ENCODE measurements at places on chromosomes 2 and 18.

GRCh38 chr18:40812981-40813515 lies 1142.0 kb upstream of the PIK3C3 start:
- no peak for DNase-seq

DNA sequence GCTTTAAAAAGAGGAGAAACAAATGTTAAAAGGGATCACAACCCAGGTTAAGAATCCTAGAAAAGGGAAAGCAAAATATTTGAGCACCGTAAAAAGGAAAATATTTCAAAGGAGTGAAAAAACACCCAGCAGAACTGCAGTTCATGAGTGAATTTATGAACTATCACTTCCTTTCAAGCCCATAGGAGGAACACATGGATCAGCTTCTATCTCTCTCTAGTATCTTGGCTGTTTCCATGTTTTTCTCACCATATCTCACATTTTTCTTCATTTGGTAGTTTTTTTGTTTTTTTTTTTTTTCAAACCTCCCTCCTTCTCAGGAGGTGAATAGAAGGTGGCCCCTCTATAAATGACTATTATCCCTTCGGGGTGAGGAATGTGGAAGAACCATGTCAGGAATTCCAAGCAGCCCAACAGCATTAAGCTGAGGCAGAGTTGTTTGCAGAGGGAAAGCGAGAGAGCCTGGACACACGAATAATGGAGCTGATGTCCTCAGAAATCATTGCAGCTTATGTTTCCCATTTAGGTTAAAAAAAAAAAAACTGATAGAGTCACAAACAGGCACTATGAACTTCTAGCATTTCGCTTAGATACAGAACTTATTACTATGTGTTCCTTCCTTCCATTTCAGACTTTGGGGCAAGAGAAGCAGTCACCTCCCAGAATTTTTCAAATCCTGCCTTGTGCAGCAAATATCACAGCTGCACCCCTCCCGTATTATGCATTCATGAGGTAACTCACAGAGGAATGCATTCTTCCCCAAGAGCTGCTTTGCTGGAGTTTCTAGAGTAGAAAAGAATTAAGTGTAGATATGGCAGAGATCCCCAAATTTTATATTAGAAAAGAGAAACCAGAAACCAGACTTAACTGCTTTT lies 315.6 kb downstream of the IRS1 start:
- DNase-seq: no peak

GRCh38 chr2:217559084-217559483 lies 443.7 kb downstream of the TNS1 start:
- no peak for DNase-seq

- DNase-seq: no peak
Measured at GRCh38 chr2:105822186-105822585, 77.5 kb downstream of the NCK2 start.

DNA sequence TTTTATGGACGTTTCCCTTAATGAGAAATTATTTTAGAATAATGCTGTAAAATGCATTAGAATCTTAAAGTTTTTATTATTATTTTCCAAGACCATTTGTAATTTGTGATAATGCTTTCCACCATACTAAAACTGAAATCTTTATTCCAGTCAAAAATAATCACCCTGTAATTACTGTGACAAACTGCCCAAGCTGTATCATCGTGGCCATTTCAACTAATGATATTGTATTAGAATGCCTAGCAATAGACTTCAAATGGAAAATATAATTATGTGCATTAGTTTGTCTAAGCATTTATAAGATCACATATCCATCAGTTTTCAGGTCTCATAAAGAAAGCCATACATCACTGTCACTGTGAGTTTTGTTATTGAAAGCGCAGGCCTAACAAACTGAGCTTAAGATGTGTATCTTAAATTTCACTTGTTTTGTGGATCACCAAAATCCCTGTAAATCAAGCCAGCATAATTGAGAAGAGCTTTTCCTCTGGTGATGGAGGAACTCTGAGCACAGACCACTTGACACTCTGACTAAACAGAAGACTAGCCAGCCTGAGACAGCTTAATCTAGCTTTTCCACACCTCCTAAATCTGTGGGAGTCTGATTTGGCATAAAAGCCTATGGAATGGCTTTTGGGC lies 1312.2 kb upstream of the ACVR2A start:
- no peak for DNase-seq

DNA sequence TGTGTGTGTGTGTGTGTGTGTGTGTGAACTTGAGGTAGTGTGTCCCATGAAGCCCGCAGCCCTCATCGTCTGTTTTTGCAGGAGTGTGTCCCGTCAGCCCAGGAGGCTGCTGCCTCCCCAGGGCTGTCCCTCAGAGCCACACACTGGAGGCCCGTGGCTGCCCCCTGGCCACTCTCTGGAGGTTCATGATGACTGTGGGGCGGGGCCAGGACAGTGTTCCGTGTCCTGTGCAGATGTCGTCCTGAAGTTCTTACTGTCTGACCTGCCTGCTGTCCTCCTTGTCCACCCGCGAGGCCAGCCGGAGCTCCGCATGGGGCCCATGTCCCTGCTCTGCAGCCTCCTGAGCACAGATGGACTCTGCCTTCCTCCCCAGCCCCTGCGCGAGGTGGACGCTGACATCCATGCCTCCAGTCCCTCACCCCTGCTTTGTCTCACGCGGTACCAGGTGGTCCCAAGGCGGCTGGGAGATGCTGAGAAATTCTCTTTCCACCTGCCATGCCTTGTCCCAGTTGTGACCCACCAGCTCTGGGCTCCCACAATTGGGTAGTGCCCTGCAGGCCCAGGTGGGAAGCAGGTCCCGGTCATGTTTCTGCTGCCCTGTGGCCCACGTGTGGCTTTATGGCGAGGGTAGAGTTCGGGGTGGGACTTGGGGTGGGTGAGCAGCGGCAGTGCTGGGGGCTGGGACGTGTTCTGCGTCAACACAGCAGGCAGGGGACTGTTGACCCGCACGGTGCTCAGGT lies 92.8 kb downstream of the NFATC1 start:
- no peak for DNase-seq

DNA sequence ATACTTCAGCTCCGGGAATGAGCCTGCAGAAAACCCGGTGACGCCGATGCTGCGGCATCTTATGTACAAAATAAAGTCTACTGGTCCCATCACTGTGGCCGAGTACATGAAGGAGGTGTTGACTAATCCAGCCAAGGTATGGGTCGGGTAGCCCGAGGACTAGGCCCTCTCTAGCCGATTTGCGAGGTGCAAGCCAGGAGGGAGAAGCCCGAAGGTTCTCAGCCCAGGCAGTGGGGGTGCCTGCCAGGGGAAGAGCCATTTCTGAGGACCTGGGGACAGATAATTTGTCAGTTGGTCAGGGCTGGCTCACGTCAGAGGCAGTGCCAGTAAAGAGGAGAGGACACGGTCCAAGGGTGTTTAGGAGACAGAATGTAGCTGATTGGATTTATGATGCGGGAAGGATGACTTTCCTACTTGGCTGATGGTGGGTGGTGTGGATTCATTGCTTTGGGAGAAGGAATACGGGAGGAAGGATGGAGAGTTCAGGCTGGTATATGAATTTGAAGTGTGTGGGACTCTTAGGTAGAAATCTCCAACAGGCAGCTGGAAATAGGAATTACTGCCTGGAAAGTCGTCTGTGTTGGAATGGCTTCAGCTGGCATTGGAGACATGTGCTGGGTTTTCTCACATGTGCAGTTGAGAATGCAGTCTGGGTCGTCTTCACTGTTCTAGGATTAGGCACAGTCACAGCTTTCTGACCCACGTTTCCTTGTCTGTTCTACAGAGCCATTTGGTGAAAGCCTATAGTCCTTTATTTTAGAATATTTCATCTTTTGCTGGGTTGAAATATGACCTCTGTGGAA lies 874 bp downstream of the NDUFAF7 start:
- no peak for DNase-seq

DNA sequence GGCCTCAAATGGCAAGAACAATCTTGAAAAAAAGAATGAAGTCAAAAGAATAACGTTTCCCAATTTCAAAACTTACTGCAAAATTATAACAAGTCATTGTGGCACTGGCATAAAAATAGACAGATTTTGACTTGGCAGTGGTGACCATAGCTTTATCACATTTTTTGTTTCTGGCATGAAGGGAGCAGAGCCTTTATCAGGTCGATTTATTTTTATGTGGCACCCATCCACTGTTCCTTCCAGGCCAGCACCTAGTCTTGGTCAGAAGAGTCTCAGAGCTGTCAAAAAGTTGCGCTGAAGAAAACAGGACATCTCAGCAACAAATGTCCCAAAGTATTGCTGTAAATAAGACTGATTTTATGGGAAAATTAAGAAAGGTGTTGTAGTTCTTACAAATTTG lies 92.4 kb downstream of the TRABD2A start:
- DNase-seq: no peak

- DNase-seq: no peak
Measured at GRCh38 chr2:111662771-111663470, 221.1 kb downstream of the ANAPC1 start.

DNA sequence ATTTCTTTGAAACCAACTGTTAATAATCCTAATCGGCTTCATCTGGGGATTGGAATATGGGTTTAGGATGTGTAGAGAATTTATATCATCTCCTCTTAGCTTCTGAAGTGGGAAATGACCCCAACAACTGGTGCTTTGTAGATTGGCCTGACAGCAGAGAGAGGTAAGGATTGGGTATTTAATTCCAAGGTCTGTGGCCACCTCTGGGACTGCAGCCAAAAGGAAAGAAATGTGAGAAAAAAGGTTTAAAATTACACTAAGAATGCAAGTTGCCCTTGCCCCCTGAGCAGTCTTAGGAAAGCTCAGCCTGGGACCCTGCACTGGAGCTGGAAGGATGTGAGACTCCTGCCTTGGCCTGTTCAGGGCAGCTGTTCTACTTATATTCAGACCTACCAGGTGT lies 157.1 kb downstream of the FTCDNL1 start:
- DNase-seq: no peak

GRCh38 chr18:1541478-1541877 lies 636.8 kb downstream of the ADCYAP1 start:
- no peak for DNase-seq

GRCh38 chr2:128594953-128595677 lies 276.4 kb upstream of the HS6ST1 start:
- DNase-seq: no peak
